Naive B cell (primary cell): ENCODE measurements at places on chromosomes 7 and 10. TPM values are rescaled to one million over a fixed set of nuclear protein-coding genes. Genes with fewer than 3 reads are reported as not detected.
A peak's percentile ranks its signal among the peaks of the same experiment; 100 is the strongest.

GRCh38 chr10:90993340-90993739 is 72.5 kb upstream of the ANKRD1 start:
- H3K27ac ChIP-seq: no peak overlapping the region
- no peak for DNase-seq
- no peak overlapping the region for H3K4me3 ChIP-seq
- H3K27me3 ChIP-seq: no peaks in the 10 kb centered on the region
- no peaks in the 10 kb centered on the region for H3K36me3 ChIP-seq

DNA sequence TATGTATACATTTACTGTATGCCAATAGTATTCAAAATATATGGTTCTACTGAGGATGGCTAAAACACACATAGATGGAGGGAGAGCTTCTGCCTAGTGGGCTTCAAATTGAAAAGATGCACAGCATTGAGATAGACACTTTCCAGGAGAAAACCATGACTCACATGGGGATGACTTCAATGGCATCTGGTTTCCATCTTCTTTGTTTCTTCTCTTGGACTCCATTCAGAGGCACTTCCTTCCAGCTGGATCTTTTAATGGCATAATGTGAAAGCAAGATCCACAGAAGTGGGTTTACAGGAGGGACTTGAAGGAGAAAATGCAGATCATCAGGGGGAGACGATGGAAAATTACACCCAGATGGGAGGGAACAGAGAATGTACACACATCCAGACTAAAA is 84.9 kb downstream of the ZNF365 start:
- no peaks in the 10 kb centered on the region for H3K27me3 ChIP-seq
- DNase-seq: no peak
- peak overlapping the region; percentile 26 for H3K27ac ChIP-seq
- peaks cover 33% of the 10 kb centered on the region for H3K4me1 ChIP-seq
- H3K4me3 ChIP-seq: no peak overlapping the region

DNA sequence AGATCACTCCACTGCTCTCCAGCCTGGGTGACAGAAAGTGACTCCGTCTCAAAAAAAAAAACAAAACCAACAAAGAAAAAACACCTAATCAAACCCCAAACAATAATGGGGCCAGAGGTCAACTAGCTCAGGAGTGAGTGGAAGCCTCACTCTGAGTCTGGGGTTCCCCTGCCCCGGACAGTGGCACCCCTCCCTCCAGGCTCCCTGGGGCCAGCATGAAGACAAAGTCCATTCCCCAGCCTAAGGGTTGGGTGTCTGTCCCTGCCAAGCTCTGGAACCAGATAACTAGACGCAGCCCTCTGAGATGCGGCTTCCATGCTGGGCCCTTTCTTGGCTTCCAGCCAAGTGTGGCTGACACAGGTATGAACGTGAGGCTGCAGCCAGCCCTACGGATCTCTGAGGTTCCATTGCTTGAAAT is 1.7 kb upstream of the FUOM start:
- H3K27me3 ChIP-seq: no peaks in the 10 kb centered on the region
- H3K4me3 ChIP-seq: no peak overlapping the region
- peaks cover 2% of the 10 kb centered on the region for H3K36me3 ChIP-seq
- no peak for DNase-seq
- H3K4me1 ChIP-seq: peaks cover 32% of the 10 kb centered on the region

- H3K4me1 ChIP-seq: no peaks in the 10 kb centered on the region
- DNase-seq: no peak
- no peak overlapping the region for H3K4me3 ChIP-seq
- no peaks in the 10 kb centered on the region for H3K27me3 ChIP-seq
- no peak overlapping the region for H3K27ac ChIP-seq
Measured at GRCh38 chr10:15539262-15539661, 168.2 kb upstream of the FAM171A1 start.

- H3K4me3 ChIP-seq: no peak overlapping the region
- no peaks in the 10 kb centered on the region for H3K4me1 ChIP-seq
- H3K27ac ChIP-seq: no peak overlapping the region
- no peaks in the 10 kb centered on the region for H3K36me3 ChIP-seq
- DNase-seq: no peak
Measured at GRCh38 chr7:51217804-51218203, 98.8 kb downstream of the COBL start.

GRCh38 chr7:44729949-44730590 is 18.6 kb upstream of the ZMIZ2 start:
- no peaks in the 10 kb centered on the region for H3K4me1 ChIP-seq
- no peak overlapping the region for H3K27ac ChIP-seq
- no peak for DNase-seq
- H3K4me3 ChIP-seq: no peak overlapping the region
- H3K36me3 ChIP-seq: no peaks in the 10 kb centered on the region
- H3K27me3 ChIP-seq: peaks cover 4% of the 10 kb centered on the region

DNA sequence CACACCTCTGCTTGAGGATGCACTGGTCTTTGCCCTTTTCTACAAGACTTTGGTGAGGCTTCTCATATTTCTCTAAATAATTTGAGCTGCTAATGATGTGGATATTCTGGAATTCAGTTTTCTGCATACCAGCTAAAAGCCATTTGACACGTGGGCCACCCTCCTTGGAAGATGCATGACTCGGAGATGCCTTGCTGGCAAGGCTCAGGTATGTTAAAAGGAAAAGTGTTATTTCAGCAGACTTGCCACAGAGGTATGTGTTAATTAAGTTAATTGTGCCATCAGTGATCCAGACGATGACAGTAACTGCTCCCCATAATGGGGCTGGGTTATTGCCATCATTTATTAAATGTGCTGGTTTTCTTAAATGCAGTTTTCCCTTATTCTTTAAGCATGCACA is 8.8 kb upstream of the GFRA1 start:
- DNase-seq: no peak
- H3K36me3 ChIP-seq: no peaks in the 10 kb centered on the region
- no peak overlapping the region for H3K27ac ChIP-seq

DNA sequence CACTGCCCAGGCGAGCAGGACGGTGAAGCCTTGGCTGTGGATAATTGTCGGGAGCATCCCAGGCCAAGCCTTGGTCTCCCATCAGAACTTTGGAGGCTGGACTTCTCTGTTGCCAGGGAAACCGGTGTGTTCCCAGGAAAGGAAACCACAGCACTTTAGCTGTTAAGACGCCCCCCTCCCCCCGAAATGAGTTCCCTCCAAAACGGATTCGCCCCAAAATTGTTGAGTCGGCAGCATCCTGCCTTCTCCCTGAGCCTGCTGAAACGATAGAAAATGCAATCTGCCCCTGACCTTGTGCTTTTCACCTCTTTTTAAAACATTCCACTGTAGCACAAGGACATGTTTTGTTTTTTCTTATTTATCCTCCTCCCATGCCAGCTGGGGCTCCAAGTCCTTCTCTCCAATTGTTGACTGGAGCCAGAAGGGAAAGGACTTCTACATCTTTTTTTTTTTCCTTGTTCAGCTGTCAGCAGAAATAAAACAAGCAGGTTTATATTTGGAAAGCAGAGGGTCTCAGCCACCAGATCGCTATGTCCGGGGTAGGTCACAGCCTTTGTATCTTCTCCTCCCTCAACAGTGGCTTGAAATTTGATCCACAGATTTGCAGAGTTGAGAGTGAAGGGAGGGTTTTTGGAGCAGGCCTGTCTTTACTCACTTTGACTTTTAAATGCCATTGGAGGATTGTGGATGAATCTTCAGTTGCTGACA is 116.5 kb downstream of the ZMIZ1 start:
- H3K36me3 ChIP-seq: no peaks in the 10 kb centered on the region
- DNase-seq: no peak
- H3K27ac ChIP-seq: no peak overlapping the region
- no peaks in the 10 kb centered on the region for H3K4me1 ChIP-seq
- no peak overlapping the region for H3K4me3 ChIP-seq

GRCh38 chr7:66967029-66967428 is 28.4 kb downstream of the SBDS start:
- H3K27me3 ChIP-seq: no peaks in the 10 kb centered on the region
- DNase-seq: no peak
- H3K27ac ChIP-seq: no peak overlapping the region
- no peaks in the 10 kb centered on the region for H3K36me3 ChIP-seq

Gene NME8
- polyA plus RNA-seq: not detected

Gene VAX1
- polyA plus RNA-seq: not detected

Gene DYNC1I1
- not detected for polyA plus RNA-seq
